ENCODE measurements at places on chromosomes 3 and 15.

- DNase-seq: no peak
These were observed 167.7 kb downstream of the GHSR start for GRCh38 chr3:172280406-172281051.

- DNase-seq: no peak
These were observed 37.3 kb downstream of the USF3 start for GRCh38 chr3:113659101-113659541.

DNA sequence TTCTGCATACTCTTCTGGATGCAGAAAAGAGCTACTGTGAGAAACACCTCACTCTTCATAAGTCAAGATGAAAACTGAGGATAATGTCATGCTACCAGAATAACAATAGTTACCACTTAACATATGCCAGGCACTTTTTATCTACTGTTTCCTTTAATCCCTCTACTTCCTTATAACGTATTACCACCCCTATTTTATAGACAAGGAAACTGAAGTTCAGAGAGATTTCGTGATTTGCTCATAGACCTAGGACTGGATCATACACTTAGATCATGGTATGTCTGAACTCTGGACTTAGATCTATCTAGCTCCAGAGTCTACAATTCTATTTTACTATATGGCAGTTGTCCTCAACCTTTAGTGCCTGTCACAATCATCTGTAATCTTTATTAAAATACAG, 155.7 kb upstream of the TSPAN3 start:
- DNase-seq: no peak

GRCh38 chr3:39176025-39176714, 16.2 kb downstream of the XIRP1 start:
- DNase-seq: no peak

- DNase-seq: peak; percentile 50
These were observed 21.9 kb upstream of the ZBTB38 start for GRCh38 chr3:141346418-141346817.

- no peak for DNase-seq
These were observed 97.8 kb upstream of the IGSF10 start for GRCh38 chr3:151558661-151559060.

GRCh38 chr15:61003437-61004218, 225.5 kb downstream of the RORA start:
- no peak for DNase-seq

DNA sequence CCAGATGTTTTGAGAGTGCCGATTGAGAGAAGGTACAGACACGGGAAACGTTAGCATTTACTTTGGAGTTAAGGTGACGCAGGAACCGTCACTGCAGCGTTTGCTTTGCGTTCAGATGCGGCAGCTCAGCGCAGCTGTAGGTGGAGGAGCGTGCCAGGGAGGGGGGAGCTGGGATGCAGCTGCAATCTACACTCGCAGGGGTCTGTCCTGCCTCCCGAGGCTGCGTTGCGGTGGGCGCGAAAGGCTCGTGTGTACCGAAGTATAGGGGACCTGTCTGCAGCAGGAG, 425 bp upstream of the FYTTD1 start:
- peak; percentile 30 for DNase-seq

- no peak for DNase-seq
These were observed 78.3 kb downstream of the LRRK1 start for GRCh38 chr15:100997442-100997841.

- DNase-seq: no peak
These were observed 100.2 kb downstream of the CGNL1 start for GRCh38 chr15:57476533-57476975.

DNA sequence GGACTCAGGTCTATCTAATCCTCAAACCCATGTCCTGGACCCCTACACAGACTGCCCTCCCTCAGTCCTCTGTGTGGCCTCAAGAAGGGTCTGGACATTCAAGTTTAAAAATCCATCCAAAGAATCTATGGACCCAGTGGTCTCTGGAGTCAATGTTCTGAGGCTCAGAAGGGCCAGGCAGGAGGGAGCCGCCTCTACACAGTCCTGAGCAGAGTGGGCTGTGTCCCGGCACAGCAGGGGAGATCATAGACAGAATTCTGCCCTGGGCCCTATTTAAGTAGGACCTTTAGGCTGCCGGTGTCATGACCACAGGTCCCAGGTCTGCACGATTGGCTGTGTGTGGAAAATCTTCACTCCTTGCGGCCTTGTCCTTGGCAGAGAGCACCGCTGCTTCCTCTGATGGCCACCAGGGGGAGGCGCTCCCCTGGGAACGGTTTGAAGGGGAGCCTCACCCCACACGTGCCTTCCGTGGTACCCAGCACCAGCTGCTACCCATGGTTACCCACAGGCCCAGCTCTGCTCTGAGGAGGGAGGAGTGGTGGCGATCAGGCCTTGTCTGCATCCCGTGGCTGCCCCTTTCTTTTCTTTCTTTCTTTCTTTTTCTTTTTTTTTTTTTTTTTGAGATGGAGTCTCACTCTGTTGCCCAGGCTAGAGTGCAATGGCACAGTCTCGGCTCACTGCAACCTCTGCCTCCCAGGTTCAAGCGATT, 37.9 kb downstream of the CHRD start:
- peak; percentile 65 for DNase-seq

GRCh38 chr15:69852482-69852881, 245.2 kb downstream of the TLE3 start:
- no peak for DNase-seq
